A673 (cell line): ENCODE measurements at places on chromosomes 1 and 21.

GRCh38 chr1:202649553-202650392 is 60.5 kb downstream of the SYT2 start:
- no peak for DNase-seq

DNA sequence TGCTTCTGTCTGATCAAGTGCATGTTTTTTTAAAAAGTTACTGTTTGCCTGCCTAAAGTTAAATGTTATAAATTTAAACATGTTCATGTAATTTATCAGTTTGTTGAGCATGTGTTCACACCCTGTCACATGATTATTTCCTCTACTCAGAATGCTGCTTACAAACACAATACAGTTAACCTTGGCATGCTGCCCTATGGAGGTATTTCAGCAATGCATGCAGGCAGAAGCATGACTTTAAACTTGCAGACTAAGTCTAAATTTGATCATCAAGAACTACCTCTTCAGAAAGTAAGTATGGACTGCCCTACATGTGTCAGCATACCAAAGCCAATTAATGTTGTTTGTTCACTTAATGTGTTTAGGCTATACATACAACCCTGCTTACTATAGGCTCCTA is 161.6 kb downstream of the LRRC40 start:
- DNase-seq = peak; percentile 56

DNA sequence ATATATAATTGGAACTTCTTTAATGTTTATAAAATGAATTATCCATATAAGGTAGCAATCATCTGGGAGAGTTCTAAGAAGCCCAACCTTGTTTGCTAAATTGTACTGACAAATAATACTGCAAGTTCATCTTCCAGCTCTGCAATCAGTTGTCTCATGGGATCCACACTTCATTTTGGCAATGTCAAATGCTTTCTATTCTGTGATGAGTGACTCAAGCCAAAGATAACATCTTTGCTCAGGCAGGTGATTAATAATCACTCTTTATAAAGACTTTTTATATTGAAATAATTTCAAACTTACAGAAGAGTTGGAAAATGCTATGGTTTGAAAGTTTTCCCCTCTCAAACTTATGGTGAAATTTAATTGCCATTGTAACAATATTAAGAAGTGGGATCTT is 67.2 kb downstream of the SLC44A5 start:
- DNase-seq = no peak

DNA sequence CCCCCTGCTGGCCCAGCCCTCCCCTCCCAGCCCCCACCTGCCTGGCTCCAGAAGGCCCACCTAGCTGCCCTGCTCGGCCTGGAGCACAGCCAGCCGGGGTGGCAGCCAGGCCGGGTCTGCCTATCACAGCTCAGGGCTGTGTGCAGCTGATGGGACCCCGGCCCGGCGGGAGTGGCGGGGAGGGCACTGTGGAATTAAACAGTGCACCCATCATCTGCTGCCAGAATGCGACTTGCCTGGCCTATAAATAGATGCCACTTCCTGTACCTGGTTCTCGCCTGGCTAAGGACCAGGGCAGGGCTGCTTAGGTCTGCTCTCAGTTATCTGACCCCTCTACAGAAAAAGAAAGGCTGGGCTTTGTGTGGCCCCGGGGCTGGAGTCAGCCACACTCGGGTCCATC is 98.2 kb upstream of the VAMP3 start:
- no peak for DNase-seq

DNA sequence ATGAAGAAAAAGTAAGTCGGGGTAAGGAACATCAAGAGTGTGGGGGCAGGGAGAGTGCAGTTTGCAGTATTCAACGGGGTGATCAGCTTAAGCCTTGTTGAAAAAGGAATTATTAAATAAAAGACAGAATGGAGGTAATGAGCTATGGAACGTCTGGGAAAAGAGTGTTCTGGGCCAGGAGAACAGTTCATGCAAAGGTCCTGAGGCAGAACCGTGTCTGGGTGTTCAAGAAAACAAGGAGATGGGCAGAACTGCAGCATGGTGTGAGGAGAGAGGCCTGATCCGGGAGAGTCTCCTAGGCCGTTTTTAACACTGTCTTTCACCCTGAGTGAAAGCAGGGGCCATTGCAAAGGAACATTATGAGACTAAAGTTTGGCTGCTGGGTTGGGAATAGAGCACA is 20.2 kb downstream of the OVGP1 start:
- DNase-seq = no peak

DNA sequence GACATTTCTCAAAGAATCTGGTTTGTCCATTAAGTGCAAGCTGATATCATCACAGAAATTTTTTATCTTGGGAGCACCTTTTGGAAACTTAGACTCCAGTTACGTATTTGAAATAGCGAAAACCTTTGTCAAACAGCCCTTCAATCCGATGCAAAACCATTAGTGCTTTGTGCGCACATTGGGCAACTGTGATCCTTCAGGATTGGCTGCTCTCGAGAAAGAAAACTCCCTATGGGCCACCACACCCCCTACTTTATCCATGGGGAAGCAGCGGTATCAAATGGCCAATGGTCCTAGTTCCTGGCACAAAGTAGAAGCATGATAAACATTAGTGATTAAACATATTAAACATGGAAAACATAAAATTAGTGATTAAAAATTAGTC is 16.0 kb upstream of the CD55 start:
- no peak for DNase-seq

GRCh38 chr21:28822123-28822399 is 170.6 kb downstream of the LTN1 start:
- DNase-seq = no peak
